ENCODE measurements at places on chromosomes 12 and 14.

DNA sequence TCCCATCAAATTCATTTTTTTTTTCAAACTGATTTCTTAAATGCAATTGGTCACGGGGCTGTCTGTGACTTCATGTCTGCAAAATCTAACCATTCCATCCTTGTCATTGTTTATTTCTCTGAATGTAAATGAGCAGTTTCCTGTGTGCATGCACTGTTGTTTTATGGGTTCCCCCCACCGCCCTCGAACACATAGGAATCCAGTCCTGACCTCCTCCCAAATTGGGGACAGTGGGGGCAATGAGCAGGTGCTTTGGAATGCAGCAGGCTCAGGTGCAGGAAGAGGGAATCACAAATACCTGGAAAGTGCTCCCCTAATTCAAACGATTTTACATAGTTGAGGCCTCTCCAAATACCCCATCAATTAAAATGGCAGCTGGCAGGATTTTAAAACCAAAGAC, 62.6 kb upstream of the ESRRB start:
- no peak for DNase-seq

DNA sequence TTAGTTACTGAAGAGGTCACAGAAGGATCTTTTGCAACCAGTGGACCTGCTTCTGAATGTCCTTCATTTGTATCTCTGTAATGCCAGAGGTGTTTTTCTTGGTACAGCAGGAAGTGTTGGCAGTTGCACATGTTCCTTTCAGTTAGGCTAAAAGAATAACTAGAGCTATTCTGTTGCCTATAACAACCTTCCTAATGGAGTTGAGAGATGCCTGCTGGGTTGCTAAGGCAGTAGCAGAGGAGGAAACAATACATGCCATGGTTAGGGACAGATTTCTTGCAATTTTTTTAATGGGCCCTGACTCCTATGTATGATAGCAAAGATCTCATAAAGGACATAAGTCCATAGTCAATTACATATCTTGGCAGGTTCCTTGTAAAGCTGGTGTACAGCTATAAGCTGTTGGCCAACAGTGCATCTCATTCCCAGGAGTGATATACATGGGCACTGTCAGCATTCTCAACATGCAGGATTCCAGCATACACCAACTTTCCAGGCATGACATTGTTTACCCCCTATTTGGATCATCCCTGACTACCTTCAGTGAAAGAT, 556.6 kb downstream of the CCER1 start:
- DNase-seq = no peak

DNA sequence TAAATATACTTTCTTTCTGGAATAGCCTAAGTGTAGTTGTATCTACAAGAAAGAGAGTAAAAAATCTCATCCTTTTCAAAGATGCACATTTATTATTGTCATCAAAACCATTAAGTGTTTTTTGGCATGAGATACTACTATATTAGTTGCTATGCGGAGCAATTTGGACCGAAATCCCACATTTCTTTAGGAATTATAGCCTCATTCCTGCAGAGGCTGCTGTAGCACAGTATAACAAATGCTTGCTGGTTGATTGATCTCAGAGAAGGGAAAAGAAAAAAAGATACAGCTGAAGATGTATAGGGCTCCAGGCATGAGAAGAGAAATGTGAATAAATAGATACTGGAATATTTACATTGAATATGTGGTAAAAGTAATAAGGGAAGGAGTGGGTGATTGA, 36.0 kb downstream of the RHOJ start:
- DNase-seq = no peak

DNA sequence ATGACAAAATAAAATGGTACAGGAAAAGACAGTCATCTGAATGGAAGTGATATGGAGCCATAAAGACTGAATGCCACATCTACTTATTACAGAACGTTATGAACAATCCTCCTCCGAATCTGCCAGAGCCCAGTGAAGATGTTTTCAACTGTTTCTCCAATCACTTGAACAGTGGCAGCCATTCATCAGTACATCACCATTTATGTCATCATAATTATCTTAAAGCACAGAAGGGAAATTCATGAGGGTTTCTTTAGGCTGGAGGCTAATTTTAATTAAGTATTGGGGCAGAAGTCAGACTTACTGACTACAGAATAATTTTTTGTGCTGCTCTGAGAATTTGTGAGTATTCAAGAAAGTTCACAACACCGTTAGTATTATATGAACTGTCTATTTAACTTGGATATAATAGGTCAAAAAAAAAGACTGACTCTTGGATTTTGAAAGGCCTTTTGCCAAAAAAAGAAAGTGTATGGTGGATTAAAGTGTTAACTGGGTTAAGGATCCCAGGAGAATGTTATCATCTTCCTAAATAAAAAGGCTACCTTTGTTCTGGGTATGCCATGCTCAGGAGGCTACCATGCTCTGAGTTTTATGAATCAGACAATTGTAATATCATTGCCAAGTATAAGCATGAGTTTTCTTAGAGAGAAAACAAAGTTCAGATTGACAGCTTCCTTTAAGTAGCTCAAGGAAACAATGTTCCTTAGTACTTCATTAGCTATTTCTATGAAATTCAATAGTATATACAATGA, 40.1 kb downstream of the PDZRN4 start:
- DNase-seq = no peak

- DNase-seq = peak; percentile 46
Observed at GRCh38 chr12:89259821-89260220, 92.5 kb downstream of the DUSP6 start.

DNA sequence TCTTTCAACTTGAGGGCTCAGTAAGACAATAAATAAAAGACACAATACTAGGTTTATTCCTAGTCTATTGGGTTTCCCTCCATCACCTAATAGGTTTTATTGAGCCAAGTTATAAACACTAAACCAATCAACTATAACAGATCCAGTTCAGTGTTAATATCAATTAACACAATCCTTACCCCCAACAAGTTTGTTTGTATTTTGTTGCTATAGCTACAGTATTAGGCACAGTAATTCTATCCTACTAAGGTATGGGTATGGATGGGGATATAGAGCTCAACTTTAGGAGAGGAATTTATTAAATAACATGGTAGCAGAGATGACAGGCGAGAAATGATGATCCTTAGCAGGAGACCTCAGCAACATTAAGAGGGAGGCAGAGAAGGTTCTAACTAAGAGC, 13.3 kb downstream of the PPP4R3A start:
- DNase-seq = no peak

GRCh38 chr12:71438670-71439361, 782 bp upstream of the LGR5 start:
- DNase-seq = peak; percentile 16

DNA sequence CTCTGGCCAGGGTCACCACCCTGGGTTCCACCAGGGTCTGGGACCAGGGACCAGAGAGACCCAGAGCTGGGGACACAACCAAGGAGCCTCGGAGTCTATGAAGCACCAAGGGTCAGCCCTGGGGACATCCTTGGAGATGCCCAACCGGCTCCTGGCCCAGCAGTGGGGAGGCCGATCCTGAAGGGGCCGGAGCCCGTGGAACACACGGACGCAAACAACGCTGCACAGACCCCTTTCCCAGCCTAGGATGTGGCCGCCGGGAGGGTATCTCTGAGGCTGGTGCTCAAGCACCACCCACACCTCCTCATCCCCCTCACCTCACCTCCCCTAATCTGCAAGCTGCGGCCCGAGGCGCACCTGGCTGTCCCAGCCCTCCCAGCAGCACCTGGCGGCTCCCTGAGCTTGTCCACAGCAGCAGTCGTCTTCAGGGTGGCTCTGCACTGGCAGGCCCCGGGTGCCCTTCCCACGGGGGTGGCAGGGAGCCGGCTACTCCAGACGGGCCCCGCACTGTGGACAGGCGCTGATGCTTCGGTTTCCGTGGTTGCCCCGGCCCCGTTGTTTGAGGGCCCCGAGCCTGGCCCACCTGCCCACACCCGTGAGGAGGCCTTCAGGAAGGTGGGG, 146.8 kb upstream of the C14orf180 start:
- no peak for DNase-seq

Measured in GM23248 (cell line).